ENCODE measurements at places on chromosomes 2 and 18.

DNA sequence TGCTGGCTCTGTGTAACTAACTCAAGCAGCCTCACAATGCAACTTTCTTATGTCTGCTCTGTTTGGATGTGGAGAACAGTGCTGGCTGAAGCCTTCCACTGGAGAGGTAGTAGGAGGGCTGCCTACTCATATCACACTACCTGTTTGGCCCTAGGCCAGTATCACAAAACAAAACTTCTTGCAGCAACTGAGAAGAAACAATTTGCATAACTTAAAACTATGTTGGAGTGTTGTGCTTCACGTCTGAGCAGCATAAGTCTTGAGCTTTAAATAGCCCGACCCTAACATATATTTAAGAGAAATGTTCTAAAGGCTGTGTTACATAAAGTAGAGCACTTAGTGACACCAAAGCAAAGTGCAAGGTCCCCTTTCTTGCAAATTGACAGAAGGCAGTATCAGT is 204.9 kb upstream of the ACVR2A start:
- no peak for DNase-seq

- no peak for DNase-seq
Measured at GRCh38 chr2:235373171-235373570, 120.7 kb upstream of the AGAP1 start.

- no peak for DNase-seq
Measured at GRCh38 chr2:203346612-203347011, 18.4 kb downstream of the ABI2 start.

GRCh38 chr2:144776766-144777165 is 256.8 kb upstream of the ZEB2 start:
- no peak for DNase-seq

- no peak for DNase-seq
Measured at GRCh38 chr2:75495862-75496261, 64.9 kb downstream of the EVA1A start.

- no peak for DNase-seq
Measured at GRCh38 chr2:10530607-10531239, 82.6 kb upstream of the ODC1 start.

GRCh38 chr2:172279813-172280212 is 147.6 kb upstream of the ITGA6 start:
- no peak for DNase-seq

DNA sequence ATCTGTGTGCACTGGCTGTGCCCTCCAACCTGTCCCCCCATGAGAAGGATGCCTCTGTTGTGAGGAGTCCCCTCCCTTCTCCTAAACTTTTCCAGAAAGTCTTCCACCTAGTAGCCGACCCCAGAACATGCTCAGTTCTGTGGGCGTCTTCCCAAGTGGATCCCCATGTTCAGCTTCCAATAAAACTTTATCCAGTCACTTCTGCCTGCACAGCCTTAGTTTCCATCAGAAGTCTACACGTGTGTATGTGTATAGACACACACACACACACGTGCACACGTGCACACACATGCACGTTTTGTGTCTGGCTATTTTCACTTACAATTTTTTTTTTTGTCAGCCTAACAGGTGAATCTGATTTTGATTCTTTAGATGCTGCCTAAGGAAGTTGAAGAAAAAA is 115.1 kb downstream of the RTP5 start:
- DNase-seq, result no peak

DNA sequence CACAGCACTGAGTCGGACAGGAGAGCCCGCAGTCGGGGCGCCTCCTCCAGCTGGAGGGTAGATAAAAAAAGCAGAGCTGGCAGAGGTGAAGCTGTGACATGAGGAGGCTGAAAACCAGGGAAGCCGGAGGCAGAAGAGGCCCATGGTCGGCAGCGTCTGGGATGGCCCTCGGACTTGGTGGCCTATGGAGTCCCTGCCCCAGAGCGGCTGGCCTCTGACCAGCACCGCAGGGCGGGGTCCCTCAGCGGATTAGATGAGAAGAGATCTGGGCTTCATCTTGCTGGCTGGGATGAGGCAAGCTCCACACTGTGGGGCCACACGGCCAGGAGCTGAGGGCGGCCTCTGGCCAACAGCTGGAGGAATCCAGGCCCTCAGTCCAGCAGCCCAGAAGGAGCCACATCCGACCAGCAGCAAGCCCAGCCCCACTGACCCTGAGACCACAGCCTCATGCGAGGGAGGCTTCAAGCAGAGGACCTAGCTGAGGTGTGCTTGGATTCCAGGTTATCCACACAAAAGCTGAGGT is 174.1 kb downstream of the EIPR1 start:
- no peak for DNase-seq

DNA sequence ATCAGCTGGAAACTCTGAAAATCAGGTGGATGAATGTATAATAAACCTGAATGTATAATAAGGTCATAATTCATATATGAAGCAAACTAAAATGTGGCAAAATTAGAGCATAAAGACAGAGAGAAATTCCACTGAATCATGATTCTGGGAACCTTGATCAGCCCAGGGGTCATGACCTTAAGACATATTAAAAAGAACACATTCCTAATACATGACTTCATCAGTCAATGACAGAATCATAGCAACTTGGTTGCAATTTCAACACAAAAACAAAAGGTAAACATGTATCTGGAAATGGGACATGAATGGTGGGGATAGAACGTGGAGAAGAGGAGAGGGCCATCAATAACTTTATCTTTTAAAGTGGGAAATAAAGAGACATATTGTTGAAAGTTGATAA is 17.6 kb downstream of the AFF3 start:
- DNase-seq, result no peak

DNA sequence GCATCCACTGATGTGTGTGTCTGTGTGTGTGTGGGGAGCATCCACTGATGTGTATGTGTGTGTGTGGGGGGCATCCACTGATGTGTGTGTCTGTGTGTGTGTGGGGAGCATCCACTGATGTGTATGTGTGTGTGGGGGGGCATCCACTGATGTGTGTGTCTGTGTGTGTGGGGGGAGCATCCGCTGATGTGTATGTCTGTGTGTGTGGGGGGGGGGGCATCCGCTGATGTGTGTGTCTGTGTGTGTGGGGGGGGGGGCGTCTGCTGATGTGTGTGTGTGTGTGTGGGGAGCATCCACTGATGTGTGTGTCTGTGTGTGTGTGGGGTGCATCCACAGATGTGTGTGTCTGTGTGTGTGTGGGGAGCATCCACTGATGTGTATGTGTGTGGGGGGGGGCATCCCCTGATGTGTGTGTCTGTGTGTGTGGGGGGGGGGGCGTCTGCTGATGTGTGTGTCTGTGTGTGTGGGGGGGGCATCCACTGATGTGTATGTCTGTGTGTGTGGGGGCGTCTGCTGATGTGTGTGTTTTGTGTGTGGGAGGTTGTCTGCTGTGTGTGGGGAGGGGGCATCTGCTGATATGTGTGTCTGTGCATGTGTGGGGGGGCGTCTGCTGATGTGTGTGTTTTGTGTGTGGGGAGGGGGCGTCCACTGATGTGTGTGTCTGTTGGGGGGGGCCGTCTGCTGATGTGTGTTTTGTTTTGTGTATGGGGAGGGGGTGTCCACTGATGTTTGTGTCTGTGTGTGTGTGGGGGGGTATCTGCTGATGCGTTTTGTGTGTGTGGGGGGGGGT is 125.9 kb downstream of the NFATC1 start:
- no peak for DNase-seq

- no peak for DNase-seq
Measured at GRCh38 chr2:63614983-63615945, 26.5 kb downstream of the MDH1 start.

DNA sequence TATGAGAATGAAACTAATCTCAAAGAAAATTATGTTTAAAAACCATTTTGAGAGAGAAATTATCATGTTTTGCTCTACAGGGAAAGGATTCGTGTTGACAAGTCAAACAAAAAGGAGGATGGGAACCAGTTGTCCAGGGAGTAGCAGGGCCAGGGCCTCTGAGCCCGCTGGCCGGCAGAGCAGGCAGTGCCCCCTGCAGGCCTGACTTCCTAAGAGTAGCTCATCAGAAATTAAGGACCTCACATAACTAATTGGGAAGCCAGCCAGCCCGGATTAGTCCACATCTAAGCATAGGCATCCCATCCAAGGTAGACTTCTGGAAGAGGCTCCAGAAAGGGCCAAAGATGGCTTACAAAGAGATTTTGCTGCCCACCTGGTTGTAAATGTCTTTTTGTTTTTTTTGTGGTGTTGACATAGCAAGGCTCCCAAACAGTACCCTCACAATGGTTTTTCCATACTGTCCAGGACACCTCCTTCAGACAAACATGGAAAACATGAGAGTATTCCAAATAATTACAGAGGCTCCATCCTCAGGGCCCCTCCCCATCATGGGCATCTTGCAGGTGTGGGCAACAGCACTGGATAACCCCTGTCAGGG is 241.2 kb upstream of the TANK start:
- peak; percentile 27 for DNase-seq

DNA sequence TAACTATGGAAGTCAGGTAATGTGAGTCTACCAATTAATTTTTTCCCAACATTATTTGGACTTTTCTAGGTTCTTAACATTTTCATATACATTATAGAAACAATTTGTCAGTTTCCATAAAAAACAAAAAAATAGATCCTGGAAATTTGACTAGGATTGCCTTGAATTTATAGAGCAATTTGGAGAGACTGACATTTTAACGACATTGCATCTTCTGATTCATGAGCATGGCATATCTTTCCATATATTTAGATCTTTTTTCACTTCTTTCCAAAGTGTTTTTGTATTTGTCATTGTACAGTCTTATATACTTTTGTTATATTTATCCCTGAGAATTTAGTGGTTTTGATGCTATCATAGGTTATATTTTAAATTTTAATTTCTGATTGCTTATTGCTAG is 42.0 kb downstream of the ANKRD12 start:
- no peak for DNase-seq

- no peak for DNase-seq
Measured at GRCh38 chr2:240558236-240558761, 511 bp upstream of the ANKMY1 start.

- no peak for DNase-seq
Measured at GRCh38 chr2:33213244-33213643, 263.2 kb upstream of the RASGRP3 start.

DNA sequence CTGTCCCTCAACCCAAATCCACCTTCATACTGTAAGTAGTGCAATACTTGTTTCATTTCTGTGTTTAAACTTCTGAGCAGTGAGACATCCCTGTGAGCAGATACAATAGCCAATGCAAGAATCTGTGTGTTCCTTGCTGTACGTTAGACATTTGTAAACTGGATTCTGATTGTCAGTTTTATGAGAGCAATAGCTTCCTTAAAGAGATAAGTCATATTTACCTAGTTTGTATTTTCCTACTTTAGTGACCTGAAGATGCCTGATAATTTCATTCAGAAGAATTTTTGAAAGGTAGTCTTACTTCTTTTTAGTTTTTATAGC is 90.7 kb downstream of the DPP4 start:
- DNase-seq, result no peak

DNA sequence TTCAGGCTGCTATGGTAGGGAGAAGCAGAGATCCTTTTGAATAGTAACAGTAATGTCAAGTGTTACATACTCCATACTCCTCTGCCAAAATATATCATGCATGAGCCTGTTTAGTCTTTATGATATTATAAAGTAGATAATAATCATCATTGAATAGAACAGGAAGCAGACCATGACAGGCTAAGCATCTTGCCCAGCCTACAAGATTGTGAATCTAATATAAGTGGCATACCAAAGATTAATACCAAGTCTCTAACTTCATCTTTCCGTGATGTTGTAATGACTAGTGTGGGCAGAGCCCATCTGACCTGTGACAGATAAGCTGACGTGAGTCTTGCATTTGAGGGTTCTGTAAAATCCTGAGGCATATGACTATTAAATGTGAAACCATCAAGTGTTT is 13.1 kb downstream of the NDUFB3 start:
- no peak for DNase-seq

DNA sequence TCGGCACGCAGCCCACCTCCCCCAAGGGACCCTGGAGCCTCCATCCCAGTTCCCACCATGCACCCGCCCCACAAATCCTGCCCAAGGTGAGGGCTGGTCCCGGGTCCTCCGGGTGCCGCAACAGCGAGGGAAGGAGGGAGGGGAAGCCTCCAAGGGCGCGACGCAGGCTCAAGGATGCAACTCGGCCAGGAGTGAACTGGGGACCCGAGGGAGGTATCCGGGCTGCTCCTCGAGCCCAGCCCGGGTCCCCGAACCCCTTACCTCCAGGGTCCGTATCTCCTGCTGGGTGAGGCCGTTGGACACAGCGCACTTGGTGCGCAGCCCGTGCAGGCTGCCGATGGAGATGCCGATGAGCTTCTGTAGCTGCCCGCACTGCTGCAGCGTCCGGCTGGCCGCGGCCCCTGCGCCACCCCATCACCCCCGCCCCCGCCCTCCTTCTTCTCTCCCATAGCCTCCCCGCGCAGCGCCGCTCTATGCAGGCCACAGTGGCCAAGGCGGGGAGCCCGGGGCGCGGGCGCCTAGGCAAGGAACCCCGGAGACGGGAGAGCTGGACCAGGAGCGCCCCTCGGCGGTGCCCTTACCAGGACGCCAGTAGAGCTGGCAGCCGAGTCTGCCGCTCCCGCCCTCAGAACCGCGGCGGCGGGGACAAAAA is 124.1 kb downstream of the ANKRD30BL start:
- DNase-seq, result peak; percentile 32

DNA sequence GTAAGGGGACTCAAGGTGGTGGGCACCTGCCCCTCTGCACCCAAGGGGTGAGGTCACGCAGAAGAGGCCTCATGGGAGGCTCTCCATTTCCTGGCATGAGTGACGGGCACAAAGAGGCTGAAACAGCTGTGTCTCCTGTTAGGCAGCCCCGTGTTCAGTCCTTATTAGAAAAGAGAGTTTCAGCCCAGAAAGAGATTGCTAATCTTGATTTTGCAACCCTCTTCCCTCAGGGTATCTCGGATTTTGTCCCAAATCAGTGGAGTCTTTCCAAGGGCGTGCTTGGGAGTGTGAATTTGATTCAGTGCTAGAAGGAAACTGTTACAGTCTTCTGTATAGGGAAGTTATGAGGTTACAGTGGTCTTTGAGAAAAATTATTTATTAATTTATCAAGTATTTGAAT is 10.4 kb downstream of the TNFRSF11A start:
- no peak for DNase-seq

DNA sequence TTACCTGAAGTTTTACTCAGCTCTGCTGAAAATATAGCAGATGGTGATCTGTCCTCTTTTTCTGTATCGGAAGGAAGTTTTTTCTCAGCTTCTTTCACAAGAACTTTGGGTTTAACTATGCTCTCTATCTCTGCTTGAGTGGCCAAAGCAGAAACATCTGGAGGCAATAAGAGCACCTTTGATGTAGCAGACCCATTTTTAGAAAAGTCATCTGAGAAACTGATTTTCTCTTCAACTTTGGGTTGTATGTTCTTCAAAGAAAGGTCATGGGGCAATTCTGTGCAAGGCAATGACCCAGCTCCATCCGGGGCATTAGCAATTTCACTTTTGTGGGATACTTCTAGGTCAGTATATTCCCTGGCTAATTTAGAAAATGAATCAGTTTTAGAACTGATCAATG is 25.2 kb downstream of the RTN4 start:
- DNase-seq, result no peak

DNA sequence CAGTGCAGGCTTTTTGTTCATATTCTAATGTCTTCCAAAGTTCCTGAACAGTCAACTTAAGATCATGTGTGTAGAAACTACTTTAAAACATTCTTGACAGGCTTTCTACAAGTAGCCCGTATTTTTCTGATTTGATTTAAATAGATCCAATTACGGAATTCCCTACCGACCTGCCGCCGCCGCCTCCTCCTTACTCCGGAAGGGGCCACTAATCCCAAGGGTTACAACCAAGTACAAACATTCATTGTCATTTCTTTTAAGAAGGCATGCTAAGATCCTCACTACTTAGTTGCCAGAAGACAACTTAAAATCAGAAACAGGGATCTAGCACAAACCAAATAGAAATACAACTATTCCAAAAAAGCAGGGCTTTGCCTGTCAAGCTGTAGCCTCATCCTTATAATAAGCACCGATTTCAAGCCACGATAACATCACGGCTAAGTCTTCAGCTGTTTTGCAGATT is 784 bp downstream of the WDR33 start:
- peak; percentile 48 for DNase-seq
